ENCODE measurements at places on chromosomes 2 and 18.

- no peak for DNase-seq
Observed at GRCh38 chr2:39470580-39470979, 33.5 kb upstream of the MAP4K3 start.

DNA sequence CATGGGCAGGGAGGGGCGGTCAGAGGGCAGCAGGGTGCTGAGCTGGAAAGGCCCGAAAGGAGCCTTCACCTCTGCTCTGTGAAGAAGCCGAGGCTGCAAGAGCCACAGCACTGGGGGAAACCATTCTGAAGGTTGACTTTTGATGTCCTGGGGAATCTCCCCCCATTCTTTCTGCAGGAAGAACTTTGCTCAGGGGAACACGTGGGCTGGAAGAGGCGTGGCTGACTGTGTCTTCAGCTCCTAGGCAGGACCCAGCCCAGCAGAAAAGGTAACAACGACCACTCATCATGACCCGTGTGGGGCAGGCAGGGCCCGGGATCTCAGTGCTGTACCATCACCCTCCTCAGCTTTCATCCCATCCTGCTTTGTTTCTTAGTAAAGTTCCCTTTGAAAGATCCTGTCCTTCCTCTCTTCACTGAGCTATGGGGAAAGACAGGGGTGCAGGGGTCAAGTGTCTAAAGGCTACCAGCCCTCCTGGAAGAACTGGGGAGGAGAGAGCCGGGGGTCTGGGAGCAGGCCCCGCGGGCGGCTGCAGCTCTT lies 312.7 kb downstream of the CELF4 start:
- no peak for DNase-seq

GRCh38 chr2:121919803-121920202 lies 164.4 kb downstream of the TSN start:
- DNase-seq: no peak

DNA sequence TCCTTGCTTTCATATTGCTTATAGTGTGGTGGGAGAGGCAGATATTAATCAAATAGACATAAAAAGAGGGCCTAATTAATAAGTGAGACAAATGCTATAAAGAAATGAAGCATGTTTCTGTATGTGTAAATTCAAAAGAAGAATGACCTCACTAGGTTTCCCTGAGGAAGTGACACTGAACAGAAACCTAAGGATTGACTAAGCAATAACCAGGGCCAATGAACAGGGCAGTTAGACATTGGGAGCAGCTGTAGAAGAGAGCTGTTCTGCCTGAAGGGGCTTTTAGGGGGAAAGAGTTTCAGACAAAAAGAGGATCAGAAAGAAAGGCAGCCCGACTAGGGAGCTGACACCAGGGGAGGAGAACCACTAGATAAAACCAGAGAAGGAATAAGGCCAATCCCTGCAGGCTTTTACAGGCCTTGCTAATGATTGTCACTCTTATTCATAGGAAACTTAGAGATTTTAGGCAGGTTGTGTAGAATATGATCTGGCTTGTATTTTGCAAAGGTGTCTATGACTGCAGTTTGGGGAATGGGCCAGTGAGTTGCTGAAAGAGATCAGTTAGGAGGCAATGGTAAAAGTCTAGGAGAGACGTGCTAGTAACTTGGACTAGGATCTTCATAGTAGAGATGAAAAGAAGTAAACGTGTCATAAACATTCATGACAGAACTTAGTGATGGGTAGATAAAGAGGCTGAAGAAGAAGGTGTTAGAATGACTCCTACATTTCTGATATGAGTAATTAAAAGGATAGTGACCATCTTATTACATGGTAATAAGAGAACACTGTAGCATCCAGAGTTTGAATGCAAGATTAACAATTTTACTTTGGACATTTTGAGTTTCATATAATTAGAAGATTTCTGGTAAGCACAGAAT lies 26.8 kb upstream of the NABP1 start:
- peak; percentile 21 for DNase-seq

DNA sequence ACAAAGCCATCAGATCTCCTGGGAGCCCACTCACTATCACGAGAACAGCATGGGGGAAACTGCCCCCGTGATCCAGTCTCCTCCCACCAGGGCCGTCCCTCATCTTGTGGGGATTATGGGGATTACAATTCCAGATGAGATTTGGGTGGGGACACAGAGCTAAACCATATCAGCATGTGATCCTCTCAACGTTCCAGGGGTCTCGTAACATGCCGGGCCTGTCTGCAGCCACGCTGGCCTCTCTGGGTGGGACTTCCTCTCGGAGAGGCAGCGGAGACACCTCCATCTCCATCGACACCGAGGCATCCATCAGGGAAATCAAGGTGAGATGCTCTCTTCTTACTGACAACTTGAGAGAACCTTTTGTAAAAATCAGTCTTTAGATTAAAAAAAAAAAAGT lies 49.6 kb upstream of the RBM44 start:
- no peak for DNase-seq

GRCh38 chr18:78976765-78977636 lies 2.6 kb upstream of the SALL3 start:
- no peak for DNase-seq

- peak; percentile 42 for DNase-seq
Observed at GRCh38 chr18:62979176-62979575, 263.8 kb downstream of the PHLPP1 start.

- DNase-seq: peak; percentile 37
Observed at GRCh38 chr2:151053661-151053990, 208.0 kb downstream of the RBM43 start.

DNA sequence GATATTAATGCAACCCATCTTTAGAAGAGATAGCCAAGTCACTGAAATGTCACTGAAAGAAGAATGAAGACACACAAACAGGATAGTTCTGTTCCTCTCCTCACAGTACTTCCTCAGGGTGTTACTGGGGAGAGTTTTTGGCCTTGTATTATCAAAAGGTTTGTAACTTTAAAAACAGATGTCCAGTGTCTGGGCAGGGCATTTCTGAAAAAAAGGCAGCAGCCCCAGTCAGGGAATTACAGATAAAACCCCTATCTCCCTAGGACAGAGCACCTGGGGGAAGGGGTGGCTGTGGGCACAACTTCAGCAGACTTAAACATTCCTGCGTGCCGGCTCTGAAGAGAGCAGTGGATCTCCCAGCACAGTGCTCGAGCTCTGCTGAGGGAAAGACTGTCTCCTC lies 30.8 kb downstream of the LANCL1 start:
- DNase-seq: no peak

DNA sequence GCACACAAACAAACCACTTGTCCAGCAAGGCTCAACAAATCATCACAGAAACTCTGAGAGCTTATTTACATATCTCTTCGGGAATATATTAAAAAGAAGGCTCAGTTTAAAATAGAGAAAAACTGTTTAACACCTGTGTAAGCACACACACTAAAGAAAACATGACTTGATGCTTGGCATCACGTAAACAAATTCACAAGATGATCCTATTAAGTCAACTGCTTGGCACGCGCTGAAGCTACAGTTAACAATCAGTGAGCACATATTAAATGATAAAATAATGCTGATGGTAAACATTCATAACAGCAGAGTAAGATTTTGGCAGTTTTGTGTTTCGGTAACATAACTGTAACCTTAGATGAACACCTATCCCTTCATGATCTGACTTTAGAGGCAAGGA lies 4.3 kb upstream of the HES6 start:
- DNase-seq: no peak

DNA sequence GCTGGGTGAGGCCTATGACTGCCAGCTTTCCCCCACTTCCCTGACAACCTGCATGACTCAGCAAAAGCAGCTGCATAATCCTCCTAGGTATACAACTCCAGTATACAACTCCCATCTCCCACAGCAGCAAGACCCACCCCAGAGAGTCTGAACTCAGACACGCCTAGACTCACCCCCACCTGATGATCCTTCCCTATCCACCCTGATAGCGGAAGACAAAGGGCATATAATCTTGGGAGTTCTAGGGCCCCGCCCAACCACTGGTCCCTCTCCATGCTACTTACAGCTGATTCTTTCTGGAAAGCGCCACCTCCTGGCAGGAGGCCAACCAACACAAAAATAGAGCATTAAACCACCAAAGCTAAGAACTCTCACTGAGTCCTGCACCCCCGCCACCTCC lies 296.5 kb downstream of the DCC start:
- DNase-seq: no peak

- DNase-seq: no peak
Observed at GRCh38 chr2:197890168-197890567, 85.8 kb downstream of the PLCL1 start.

- peak; percentile 16 for DNase-seq
Observed at GRCh38 chr2:98669675-98670074, 61.3 kb downstream of the MGAT4A start.

GRCh38 chr18:23567671-23568070 lies 18.6 kb downstream of the NPC1 start:
- DNase-seq: no peak

GRCh38 chr2:160427629-160428404 lies 65.8 kb downstream of the RBMS1 start:
- DNase-seq: peak; percentile 94

GRCh38 chr2:135528006-135528405 lies 3.0 kb downstream of the ZRANB3 start:
- no peak for DNase-seq

DNA sequence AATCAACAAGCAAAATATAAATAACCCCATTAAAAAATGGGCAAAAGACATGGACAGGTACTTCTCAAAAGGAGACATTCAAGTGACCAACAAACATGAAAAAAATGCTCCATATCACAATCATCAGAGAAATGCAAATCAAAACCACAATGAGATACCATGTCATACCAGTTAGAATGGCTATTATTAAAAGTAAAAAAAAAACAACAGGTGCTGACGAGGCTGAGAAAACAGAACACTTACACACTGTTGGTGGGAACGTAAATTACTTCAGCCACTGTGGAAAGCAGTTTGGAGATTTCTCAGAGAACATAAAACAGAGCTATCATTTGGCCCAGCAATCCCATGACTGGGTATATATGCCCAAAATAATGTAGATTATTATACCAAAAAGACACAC lies 69.1 kb downstream of the CWC22 start:
- no peak for DNase-seq

DNA sequence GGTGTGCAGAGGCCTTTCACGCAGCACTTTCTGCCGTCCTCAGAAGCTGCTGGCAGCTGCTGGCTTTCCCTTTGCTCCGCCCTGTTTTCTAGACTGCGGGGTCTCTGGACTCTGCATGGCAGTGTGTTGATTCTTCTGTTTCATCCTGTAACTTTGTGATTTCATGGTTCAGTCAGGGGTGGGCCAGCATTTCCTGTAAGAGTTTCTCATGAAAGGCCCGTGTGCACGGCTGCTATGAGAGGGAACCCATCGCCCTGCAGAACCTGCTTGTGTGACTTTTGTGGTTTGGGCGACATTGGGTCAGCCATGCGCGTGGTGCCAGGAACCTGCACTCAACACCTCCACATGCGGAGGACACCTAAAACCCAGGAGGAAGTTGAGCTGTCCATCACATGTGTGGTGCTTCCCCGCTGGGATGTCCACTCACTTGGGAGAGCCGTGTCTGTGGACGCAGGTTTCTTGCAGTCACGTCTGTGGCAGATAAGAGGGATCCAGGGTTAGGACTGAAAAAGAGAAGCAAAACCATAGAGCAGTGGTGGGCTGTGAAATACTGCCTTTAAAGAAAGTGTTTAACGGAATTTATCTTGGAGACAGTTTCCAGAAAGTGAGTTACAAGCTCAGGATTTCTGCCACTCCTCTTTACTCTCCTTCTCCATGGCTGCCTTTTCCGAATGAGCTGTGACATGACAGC lies 167.3 kb upstream of the ALKAL2 start:
- no peak for DNase-seq
